Activated T-cell treated with anti-CD3 and anti-CD28 coated beads for 24 hours (primary cell): ENCODE measurements at places on chromosomes 6 and 20.

- no peak for DNase-seq
These were observed 45.7 kb downstream of the ILRUN start for GRCh38 chr6:34650823-34651222.

- no peak for DNase-seq
These were observed 46.5 kb downstream of the STK4 start for GRCh38 chr20:45012682-45013302.

DNA sequence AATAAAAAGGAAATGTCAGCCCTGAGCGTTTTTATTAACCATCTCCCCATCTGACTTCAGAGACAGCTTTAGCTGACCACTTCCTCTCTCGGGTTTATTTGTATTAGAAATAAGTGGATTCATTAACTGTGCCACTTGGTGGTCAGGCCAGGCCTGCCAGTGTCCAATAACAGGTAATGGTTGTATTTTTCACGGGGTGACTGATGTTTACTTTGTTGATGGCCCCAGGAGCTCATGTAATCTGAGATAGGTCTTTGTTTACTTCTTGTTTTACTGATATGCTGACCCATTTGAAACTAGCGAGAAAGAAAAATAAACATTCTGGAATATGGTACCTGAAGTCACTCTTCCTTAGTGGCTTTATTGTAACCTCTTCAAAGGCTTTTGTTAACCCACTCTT lies 504.3 kb upstream of the SLC35B3 start:
- no peak for DNase-seq

- no peak for DNase-seq
These were observed 42.5 kb downstream of the ID4 start for GRCh38 chr6:19879663-19880062.

- DNase-seq = no peak
These were observed 9.4 kb downstream of the EPB41L2 start for GRCh38 chr6:131053546-131054240.

GRCh38 chr6:14074476-14075094 lies 43.0 kb upstream of the CD83 start:
- no peak for DNase-seq

GRCh38 chr6:8940356-8940755 lies 505.0 kb upstream of the SLC35B3 start:
- DNase-seq = no peak

- no peak for DNase-seq
These were observed 12.1 kb upstream of the MLN start for GRCh38 chr6:33815854-33816253.

DNA sequence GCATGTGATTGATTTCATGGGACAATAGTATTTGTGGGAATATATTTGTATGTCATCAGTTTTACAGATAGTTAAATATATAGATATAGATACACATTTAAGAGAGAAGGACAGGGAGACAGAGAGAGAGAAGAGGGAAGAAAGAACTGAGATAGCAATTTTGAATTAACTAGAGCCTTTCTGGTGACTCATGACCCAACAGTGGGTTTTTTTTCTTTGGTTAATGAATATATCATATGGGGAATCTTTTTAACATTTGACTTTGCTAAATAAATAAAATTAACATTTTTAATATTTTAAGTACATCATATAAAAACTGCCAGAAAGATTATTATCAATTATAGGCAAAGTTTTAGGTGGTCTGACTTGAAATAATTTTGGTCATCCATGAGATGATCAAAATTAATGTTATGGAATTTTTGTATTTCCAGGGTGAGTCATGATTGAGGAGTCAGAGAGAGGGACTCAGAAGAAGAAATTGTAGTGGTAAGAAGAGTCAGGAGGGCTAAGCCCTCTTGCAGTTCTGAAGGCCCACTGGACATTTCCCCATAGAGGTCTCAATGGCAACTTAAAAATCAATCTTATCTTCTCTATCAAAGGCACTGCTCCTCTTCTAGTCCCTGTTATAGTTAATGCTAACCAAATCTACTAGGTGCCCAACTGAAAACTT lies 508.1 kb upstream of the MAP3K7 start:
- no peak for DNase-seq

DNA sequence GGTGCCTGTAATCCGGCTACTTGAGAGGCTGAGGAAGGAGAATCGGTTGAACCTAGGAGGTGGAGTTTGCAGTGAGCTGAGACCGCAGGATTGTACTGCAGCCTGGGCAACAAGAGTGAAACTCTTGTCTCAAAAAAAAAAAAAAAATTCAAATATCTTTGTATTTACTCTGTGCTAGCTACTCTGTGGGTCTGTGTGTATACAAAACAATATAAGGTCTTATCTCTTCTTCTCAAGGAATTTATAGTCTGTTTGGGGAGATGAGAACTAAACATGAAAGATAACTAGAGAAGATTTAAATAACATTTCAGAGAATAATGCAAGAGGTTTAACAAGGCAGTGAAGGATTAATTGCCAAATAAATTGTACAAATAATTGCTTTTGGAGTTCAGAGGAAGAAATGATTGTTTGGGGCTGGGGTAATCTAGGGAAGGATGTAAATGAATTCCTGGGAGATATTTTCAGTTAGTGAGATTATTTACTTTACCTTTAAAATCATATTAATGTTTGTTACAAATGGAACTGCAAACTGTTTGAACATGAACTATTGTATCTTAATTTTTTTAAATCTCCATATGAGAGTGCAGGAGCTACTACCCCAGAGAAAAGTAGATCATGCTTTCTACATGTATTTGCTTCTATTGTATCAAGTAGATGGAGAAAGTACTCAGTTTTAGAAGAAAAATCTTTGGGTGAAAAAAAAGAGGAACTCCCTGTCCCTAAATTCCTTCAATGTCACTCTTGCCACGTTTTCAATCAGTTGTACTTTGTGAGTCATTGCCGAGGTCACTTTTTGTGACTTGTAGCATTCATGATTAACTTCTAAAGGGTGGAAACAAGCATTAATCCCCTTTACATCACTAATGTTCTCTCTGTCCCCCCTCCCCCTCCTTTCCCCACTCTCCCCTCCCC lies 39.0 kb downstream of the NCOA3 start:
- DNase-seq = no peak

- DNase-seq = no peak
These were observed 199.9 kb upstream of the SOX4 start for GRCh38 chr6:21393441-21394165.

GRCh38 chr6:160138839-160139419 lies 17.3 kb downstream of the SLC22A1 start:
- no peak for DNase-seq

DNA sequence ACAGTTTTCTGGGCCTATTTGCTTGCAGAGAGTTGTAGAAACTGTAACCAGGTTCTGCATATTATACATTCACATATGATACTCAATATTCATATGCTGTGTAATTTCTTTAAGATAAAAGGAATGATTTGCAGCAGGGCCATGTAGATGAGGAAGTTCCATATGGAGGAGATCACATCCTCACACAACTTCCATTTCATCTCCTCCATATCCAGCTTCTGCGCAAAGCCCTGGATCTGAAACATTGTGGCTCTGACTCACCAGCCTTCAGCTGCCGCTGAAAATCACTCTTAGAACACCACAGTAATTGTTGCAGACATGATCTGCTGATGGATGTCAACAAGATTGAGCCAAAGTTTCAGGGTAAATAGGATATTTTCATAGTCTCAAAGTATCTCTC lies 57.7 kb downstream of the PXDC1 start:
- no peak for DNase-seq

DNA sequence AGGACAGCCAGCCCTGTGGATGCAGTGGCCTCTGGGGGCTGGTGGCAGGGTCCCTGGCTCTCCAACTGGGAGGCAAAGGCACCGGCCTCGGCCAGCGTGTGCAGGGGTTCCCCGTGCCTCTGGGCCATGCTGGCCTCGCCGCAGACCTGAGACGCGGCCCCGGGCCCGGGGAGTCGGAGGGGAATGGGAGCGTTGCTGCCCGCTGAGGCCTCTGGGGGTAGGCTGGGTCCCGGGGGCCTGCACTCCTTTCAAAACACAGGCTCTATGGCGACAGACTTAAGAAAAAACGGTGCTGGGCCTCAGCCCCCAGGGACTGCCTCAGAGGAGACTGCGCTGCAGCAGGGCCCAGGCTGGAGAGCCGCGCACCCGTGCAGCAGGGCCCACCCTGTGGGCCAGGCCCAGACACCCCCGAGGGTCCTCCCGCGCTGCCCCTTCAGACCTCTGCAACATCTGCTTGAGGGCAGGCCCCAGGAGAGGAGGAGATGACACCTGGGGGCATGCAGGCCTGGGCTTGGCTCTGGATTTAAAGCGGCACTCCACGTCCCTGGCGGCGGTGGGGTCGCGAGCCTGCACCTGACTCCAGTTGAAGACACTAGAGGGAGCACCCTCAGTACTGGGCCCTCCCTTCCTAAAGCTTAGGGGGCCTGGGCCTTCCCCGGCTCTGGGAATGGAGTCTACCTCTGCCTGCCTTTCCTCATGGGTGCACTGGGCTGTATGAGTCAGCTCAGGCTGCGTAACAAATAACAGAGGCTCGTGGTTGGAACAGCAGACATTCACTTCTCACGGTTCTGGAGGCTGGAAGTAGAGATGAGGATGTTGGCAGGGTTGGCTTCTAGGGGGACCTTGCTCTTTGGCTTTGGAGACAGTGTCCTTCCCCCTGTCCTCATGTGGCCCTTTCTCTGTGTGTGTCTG lies 117.4 kb upstream of the RPS6KA2 start:
- DNase-seq = no peak

GRCh38 chr6:51184046-51184445 lies 365.4 kb downstream of the TFAP2B start:
- DNase-seq = no peak

DNA sequence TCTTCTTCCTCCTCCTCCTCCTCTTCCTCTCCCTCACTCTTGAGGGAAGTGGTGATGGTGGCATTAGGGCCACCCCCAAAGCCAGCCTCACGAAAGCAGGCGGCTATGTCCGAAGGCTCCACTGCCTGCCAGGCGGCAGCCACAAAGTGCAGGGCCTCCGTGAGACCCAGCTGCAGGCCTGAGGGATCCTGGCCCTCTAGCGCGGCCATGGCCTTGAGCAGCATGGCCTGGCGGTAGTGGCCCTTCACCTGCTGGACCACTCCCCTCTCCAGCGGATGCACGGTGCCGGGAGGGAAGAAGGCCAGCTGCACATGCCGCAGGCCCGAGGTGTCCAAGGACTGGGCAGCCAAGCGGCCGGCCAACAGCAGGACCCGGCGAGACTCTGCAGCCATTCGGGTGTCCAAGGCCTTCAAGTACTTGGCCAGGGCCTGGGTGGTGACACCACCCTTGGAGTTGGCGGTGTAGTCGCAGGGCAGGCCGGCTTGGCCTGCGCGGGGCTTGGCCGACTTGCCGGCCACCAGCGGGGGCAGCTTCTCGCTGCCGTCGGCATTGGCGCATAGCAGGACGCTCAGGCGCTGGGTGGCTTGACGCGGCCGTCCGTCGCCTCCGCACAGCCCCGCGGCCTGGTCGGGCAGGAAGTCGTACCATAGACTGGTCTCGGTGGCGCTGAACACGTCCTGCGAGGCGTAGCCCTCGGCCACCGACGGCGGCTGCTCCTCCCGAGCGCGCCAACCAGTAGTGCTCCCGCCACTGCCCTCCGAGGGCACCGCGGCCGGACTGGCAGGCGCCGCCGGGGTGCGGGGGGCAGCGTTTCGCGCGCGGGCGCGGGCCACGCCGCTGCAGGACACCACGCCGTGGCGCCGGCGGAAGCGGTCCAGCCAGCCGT lies 1.1 kb downstream of the CENPB start:
- DNase-seq = no peak

DNA sequence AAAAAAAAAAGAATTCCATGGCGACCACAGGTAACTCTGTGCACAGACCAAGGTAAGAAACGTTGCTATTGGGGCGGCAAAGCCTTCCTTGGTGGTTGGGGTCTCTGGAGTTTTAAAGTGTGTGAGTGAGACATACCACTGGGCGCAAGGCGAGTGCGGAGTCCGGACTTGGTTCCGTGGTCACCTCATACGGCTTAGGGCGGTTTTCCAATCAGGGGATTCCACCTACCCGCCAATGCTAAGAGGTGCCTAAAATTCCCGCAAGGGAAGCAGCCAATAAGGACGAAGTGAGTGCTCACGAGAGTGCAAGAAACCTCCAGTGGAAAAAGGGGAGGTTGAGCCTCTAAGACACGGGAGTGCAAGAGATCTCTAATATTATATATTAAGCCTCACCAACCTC lies 68.6 kb upstream of the PRSS16 start:
- no peak for DNase-seq

DNA sequence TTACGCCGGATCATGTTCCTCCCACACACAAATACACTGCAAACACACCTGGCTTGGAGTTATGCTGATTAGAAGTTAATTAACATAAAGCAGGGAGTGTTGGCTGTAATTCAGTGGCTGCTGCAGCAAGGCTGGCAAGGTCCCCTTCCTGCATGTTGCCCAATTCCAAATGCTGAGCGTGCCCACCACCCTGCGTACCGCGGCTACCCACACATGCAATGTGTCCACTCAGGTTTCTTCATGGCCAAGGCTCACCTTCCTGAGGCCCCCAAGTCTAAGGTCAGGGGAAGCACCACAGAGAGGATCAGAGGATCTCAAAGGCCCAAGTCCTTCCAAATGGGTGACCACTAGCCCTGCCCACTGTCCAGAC lies 11.6 kb upstream of the PRND start:
- DNase-seq = no peak

DNA sequence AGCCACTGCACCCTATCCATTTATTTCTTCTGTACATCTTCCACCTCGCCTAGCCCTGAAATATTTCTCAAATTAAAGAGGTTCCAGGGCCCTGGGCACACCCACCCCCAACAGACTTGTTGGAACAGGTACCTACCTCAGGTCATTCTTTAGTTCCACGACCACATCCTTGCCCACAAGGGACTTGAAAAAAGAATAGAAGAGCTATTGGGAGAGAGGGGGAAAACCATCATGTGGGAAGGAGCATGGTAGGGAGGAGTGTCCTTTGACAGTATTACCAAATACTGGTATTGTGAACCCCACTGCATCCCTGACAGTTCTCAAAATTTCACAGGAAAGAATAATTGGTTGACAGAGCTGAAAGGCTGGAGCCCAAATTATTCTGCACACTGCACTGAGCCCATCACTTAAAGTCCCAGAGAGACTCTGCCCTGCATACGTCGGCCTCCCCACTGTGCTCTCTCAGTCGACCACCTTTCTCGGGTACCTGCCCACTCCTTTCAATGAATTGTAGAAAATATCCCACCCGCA lies 762 bp downstream of the LSM2 start:
- DNase-seq = peak; percentile 6

DNA sequence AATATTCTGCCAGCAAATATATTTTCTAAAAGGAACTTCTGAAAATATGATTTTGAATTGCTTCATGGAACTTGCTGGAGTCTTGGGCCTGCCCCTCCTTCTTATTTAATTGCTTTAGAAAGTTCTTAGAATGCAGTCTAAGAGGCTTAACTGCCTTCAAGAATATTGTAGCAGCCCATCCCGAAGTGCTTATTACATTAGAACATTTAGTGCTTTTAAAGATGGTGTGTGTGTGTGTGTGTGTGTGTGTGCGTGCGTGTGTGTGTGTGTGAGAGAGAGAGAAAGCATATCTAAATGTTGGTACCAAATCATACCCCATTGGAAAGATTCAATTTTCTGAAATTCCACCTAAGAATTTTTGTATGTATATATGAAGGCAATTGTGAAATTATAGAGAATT lies 193.5 kb downstream of the SLC24A3 start:
- no peak for DNase-seq

DNA sequence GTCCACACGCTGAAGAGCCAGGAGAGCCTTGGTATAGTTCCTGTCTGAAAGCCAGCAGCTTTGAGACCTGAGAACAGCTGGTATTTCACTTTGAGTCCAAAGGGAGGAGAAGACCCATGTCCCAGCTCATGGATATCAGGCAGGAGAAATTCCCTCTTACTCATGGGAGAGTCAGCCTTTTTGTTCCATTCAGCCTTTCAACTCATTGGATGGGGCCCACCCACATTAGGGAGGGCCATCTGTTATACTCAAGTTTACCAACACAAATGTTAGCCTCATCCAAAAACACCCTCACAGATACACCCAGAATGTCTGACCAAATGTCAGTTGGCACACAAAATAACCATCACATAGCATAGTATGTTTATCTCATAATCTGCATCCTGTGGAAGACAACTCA lies 80.1 kb downstream of the GMDS start:
- DNase-seq = no peak
